Natural killer cell treated with Interleukin-12 subunit alpha and Interleukin-12 subunit beta and Interleukin-15 and Interleukin-18, amount 100 ng/mL, for 72 hours (primary cell): ENCODE measurements at places on chromosomes 11 and 22.

GRCh38 chr11:100923555-100923954 is 206.1 kb downstream of the PGR start:
- no peak for DNase-seq

DNA sequence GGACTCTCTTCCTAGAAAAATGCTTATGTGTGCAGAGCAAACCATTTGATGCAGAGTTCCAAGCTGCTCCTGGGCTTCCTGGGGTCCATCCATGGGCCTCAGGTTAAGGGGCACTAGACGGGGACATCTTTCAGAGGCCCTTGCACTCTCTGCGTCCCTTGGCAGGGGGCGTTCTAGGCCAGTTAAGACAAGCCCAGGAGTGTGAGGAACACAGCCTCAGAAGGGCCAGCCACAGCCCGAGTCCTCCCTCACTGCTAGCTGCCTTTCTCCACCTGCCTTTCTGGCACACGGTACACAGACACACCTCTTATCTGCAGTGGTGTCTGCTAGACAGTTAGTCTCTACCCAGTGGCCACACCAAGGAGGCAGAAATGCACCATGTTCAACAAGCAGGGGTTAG is 18.0 kb upstream of the BID start:
- DNase-seq = no peak

- DNase-seq = no peak
Measured at GRCh38 chr11:3056296-3057068, 741 bp downstream of the CARS1 start.

DNA sequence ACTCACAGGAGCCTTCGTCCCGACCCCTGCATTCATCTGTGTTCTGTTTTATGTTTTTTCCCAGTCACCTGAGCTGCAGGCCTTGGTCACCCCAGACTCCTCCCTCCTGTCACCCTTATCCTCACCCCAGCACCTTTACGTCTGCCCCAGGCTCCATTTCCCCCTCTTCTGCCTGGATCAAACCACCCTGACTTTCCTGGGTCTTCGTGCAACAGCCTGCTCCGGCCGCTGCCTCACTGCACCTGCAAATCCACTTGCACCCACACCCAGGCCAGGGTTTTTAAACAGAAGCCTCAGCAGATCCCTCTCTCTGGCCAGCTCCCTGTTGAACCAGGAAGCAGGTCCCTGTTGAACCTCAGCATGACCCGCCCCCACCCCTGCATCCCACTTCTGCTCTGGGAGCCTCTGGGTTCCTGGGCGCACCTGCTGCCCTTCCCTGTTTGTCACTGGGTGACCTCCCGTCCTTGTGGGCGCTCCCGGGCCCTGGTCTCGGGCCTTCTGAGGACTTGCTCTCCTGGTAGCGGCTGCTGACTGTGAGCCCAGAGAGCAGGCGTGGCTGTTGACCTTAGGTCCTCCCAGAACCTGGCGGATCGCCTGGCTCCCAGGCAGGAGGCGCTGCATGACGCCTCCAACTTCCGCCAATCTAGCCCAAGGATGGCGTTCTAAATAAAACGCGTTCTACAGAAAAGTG is 12.8 kb downstream of the MAPK8IP2 start:
- no peak for DNase-seq

GRCh38 chr11:134008634-134009071 is 51.9 kb upstream of the IGSF9B start:
- no peak for DNase-seq

- DNase-seq = no peak
Measured at GRCh38 chr11:126498281-126498680, 142.8 kb downstream of the ST3GAL4 start.

DNA sequence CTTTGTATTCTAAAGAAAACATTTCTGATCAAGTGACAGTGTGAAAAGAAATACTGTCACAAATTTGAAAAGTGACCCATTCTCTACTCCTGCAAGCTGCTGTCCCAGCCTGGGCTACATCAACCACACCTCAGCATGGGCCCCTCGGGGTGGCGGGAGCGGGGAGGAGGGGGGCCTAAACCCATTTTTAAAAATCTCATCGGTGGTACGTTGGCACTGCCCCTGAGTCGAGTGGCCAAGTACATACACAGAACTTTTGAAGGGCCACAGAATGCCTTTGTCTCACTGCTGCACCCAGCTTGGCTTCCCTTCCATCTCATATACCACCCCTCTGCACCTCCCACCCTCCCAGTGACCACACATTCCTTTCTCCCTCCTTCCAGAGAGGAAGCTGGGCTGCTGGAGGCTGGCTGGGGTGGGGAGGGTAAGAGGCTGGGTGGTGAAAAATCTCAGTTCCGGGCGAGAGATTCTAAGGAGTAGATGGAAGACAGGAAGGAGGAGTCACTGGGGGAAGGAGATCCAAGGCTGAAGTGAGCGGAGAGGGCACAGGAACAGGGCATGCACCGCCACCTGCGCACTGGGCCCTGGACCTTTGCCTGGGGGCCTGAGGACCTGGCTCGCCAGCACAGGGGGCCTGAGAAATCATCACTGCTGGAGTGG is 21.1 kb downstream of the FXYD6 start:
- DNase-seq = no peak

DNA sequence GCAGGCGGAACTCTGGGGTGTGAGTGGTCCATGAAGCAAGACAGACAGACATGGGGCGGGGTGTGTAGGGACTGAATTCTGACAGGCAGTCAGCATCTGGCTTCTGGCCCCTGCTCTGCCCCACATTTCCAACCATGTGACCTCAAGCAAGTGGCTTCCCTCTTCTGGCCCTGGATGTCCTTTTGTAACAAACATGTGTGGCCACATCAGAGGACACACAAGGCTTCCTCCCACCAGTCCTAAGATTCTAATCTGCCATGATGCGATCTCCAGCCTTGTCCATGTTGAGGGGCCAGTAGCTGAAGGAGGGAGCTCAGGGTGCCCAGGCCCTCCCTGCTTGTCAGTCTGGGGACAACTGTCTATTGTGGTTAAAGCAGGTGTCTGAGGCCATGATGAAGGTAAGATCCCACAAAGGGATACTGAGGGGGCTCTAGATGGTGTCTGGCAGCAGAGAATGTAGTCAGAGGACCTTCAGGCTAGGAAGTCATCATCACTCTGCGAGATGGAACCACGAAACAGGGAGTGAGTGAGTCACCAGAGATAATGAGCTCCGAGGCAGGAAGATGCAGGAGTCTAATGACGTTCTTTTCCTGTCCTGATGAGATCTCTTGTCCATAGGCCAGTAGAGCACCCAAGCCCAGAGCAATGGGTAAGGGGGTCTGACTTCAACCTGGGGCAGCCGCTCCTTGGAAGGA is 27.4 kb downstream of the DRD2 start:
- DNase-seq = no peak

- no peak for DNase-seq
Measured at GRCh38 chr11:77287615-77288273, 13.7 kb downstream of the GDPD4 start.

DNA sequence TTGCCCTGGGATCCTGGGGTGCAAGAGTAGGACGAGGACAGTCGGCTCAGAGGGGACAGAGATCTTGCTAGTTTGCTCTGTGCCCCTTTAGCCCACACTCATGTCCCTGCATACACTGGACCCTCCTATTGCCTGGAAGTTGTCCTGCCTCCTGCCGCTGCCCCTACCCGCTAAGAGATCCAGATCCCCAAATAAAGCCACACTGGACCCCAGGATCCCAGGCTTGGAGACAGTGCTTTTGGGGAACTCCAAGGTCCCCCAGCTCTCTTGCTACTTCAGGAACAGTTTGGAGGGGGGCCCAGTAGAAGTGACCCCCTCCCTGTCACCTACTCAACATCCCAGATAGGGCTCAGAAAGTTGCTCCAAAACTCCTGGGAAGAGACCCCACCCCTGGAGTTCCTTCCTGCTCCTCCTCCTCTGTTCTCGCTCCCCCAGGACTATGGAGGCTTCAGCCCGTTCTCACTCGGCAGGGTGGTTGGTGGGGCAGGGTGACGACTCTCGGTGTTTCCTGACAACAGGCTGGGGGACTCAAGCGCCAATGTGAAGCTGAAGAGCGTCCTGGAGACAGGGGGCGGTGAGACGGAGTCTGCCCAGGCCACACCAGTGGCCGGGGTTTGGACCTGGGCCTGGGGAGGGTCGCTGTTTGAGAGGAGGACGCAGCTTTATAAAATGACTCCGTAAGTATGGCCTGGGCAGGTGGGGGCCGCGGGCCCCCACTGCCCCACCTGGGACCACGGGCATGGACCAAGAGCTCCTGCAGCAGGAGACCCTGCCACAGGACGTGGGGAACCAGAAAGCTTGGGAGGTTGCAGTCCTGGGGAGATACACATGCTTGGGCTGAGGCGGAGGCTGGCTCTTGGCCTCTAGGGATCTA is 19.2 kb upstream of the TUB start:
- DNase-seq = no peak

GRCh38 chr11:44133335-44133946 is 38.0 kb downstream of the EXT2 start:
- DNase-seq = no peak

DNA sequence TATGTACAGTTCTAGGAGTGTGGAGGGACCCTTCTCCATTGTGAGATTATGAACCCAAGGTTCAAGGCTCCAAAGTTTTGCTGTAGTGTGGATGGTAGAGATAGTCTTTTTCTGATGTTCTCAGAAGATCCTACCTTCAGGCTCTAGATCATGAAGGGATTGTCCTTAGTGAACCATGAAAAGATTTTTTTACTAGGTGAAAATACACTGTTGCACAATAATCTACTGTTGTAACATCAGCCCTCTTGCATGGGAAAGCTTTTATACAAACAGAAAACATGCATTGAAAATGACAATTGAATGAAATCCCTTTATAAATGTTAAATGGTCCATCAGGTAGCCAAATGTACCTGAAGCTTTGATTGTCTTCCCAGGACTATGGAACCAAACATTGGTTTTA is 177.8 kb downstream of the FAM76B start:
- DNase-seq = no peak

GRCh38 chr22:46596032-46596441 is 24.1 kb upstream of the GRAMD4 start:
- DNase-seq = no peak

DNA sequence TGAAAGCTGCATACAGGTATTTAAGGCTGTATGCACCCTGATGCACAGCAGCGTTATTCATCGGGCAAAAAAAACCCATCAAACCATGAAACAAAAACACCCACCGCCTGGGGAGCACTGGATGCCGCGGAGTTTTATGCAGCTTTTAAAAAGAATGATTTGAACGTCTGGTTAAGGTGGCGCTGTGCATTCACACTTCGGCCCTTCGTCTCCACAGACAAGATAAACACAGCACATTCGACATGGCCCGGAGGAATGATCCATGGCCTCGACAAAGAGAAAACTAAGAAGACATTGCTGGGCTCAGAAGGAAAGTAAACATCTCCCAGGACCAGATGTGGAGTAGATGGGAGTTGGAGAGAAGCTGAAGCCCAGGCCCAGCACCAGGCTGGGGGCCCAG is 40.8 kb upstream of the GAL start:
- DNase-seq = no peak

DNA sequence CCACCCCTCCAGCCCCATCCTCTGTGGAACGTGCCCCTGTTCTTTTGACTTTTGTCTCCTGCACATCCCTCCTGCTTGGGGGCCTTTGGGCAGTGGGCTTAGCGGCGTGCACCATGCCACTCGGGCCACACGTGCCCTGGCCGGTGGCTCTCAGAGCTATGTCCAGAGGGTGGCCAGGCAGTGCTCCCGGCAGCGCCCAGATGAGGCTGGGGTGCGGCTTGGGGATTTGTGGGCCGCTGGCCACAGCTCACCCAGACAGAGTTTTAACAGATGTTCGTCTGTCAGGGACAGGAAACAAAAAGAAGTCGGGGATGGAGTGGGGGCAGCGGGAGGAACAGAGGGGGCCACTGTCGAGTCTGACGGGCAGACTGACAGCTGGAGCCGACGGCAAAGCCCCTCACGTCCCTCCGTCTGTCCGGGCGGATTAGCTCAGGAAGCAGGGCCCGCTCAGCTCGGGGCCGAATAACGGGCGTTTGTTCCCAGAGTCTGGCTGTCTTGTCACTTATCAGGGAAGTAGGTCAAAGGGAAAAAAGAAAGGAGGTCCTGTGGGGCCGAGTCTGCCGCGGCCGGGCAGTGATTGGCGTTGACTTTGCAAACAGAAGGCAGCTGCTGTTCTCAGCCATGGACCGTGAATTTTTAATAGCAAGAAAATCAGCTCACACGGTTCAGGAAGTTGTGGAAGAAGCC is 61.6 kb downstream of the LRP5 start:
- DNase-seq = no peak

- DNase-seq = no peak
Measured at GRCh38 chr11:70511345-70511744, 113.0 kb downstream of the CTTN start.

GRCh38 chr11:39247570-39248137 is 2211.8 kb downstream of the LRRC4C start:
- no peak for DNase-seq

DNA sequence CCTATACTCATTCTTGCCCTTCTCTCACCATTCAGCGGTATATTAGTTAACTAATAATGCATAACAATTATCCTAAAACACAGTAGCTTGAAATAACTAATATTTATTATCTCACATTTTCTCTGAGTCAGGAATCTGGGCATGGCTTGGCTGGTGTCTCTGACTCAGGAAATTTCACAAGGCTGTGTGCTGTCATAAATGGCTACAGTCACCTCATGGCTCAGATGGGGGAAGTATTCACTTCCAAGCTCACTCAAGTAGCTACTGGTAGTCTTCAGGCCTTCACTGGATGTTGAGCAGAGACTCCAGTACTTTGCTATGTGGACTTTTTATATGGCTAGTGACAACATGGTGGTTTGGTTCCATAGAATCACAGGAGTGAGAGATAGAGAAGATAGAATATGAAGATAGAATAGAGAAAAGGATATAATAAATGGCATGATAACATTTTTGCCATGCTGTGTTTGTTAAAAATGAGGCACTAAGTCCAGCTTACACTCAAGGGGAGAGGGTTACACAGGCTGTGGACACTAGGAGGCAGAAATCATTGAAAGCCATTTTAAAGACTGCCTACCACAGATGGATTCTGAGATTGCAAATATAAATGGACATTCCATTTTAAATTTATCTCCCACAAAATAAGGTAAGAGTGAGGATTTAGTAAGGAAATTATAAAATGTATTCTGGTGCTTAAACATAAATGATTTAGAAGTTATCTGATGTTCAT is 997.8 kb upstream of the CHORDC1 start:
- no peak for DNase-seq

GRCh38 chr22:21650823-21651520 is 8.9 kb downstream of the SDF2L1 start:
- peak; percentile 34 for DNase-seq

GRCh38 chr22:26887456-26887855 is 230.1 kb downstream of the MIAT start:
- DNase-seq = no peak

DNA sequence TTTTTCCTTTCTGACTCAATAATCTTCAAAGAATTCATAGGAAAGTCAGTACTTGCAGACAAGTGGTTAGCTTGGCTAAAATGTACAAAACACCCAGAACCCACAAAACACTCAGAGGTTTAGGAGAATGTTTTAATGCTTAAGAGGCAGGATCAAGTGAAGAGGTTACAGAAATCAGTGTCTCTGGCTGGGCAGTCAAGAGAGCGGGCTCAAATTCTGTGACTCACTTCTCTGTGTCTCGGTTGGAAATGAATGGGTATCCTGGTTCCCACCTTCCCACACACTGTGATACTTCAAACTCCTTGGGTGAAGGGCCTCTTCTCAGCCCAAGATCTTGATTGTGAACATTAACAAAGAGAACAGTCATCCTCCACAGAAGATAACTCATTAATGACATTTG is 3.8 kb downstream of the MPEG1 start:
- DNase-seq = no peak
